ENCODE measurements at places on chromosomes 11 and 22. TPM values are rescaled to one million over a fixed set of nuclear protein-coding genes. Genes with fewer than 3 reads are reported as not detected.

DNA sequence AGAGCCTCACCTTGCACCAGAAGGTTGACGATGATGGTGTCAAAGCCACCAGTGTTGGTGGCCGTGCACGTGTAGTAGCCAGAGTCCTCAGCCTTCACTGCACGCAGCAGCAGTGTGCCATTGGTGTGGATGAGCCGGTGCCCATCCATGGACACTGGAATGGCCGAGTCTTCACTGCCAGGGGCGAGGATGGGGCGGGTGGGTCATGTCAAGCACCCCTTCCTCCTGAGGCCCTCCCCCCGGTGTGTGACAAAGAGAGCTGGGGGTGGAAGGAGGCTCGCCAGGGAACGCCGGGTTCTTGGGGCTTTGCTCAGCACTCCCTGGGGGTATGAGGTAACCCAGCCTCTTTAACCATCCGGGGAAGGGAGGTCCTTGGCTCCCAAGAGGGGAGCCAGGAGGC, 111.6 kb downstream of the CEP164 start:
- DNase-seq = no peak

DNA sequence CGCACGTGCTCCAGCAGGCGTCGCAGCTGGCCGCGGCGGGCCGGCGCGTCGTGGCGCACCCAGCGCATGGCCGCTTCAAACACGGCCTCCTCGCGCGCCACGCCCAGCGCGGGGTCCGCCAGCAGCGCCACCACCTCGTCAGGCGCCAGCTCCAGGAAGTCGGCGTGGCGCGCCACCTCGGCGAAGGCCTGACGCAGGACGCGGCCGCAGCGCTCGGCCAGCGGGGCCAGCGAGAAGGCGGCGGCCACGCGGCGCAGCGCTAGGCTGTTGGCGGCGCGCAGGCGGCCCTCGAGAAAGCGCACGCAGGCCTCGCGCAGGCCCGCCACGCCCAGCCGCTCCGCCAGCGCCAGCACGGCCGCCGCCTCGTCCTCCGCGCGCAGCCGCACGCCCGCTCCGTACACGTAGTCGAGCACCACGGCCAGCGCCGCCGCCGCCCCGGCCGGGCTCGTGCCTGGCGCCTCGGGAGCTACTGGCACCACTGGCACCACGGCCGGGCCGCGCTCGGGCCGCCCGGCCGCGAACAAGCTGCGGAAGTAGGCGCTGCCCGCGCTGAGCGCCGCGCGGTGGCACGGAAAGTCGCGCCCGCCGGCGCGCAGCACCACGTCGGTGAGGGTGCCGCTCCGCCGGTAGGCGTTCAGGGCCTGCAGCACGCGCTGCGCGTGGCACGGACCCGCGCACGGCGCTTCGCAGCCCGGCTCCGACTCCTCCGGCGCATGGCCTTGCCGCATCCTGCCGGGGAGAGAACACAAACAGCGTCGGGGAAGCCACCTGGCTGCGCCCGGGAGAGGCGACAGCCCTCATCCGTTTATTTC, 2.9 kb downstream of the KLHL35 start:
- DNase-seq = peak; percentile 84

DNA sequence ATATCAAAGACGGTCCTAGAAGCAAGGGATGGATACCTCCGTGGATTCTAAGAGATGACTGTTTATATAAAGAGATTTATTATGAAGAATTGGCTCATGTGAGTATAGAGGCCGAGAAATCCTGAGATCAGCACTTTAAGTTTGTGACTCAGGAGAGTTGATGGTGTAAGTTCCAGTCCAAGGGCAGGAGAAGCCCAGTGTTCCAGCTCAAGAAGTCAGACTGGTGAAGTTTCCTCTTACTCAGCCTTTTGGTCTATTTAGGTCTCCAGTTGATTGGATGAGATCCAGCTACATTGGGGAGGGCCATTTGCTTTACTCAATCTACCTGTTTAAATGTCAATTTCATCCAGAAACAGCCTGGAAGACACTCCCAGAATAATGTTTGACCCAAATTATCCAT, 45.1 kb downstream of the TSPAN18 start:
- no peak for DNase-seq

GRCh38 chr11:3942160-3942955, 86.9 kb downstream of the STIM1 start:
- no peak for DNase-seq

DNA sequence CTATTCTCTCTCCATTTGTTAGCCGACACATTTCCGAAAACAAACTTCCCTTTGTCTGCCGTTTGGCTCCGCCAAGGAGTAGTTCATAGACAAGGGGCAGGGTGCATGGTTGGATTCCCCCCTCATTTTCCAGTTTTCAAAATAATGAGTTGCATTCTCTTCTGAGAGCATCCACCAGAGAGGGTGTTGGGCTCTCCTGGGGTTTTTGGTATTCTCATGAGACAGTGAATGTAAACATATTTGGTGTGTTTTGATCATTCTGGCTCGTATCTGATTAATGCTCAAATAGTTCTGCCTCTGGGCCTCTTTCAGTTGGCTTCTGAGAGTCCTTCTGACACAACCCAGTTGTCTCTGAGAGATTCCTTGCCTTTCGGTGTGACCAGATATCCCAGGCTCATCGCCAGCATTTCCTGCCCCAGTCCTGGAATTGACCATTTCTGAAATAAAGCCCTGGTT, 21.7 kb downstream of the GRAMD4 start:
- no peak for DNase-seq

DNA sequence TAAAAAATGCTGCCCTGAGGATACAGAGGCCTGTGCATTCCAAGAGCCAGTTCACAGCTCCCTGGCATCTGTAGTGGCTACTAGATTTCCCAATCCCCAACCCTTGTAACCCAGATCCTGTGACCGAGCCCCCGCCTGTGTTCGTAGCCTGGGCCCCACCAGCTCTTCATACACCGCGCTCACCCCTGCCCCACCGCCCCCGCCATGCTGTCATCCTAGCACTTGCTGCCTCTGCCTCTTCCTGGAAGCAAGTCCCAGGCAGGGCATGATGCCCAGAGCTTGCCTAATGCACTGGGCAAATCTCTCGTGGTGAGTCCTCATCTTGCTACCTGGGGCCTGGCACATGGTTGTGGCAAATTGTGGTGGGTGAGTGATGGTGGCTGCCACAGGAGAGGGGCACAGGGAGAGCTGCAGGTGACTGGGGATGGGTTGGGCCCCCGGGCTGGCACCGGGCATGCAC, 7.1 kb downstream of the MGAT3 start:
- DNase-seq = peak; percentile 65

- no peak for DNase-seq
Measured at GRCh38 chr11:61533401-61533800, 24.9 kb downstream of the LRRC10B start.

GRCh38 chr11:128029219-128029722, 558.1 kb downstream of the ETS1 start:
- no peak for DNase-seq

DNA sequence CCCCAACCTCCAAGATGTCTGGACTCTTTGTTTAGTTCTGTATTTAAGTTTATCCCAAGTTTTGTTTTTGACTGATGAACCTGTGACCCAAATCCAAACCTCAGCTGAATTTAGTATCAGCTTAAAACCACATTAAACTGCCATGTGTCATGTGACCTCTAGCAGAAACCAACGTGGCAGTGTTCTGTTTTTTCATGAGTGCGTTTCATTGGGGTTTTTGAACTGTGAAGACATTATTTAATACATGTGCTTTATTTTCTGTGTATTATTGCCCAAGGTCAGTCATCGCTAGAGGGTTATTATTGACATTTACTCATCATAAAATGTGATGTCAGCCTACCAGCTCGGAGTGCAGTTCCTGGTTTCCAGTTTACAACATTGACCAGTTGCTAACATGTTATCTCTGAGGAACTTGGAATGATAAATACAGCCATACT, 1.8 kb downstream of the TLCD5 start:
- DNase-seq = no peak

DNA sequence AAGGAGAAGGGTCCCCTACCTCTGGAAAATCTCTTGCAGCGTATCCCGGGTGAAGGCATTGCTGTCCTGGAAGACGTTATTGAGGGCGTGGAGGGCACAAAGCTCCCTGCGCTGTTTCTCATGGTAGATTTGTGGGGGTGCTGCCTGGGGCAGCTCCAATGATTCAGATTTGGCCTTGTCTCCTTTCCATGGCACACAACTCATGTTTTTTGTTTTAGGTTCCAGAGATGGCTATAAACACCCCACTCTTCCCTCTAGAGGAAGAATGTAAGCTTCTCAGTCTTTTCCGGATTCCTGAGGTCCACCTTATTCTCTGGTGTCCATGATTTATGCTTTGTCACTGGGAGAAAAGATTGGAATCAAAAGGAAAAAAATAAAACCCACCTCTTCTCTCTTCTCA, 959 bp downstream of the JOSD1 start:
- no peak for DNase-seq

BTBD18 gene
- total RNA-seq = not detected

IL17RA gene
- total RNA-seq = 10.1 TPM

OR6T1 gene
- not detected for total RNA-seq

RCOR2 gene
- 14.5 TPM for total RNA-seq

TPBGL gene
- not detected for total RNA-seq

SAA4 gene
- total RNA-seq = not detected

CAPN5 gene
- 2.5 TPM for total RNA-seq

SEPTIN3 gene
- total RNA-seq = 0.22 TPM

All from left ventricle myocardium superior (tissue), 1 donor.